ENCODE measurements at places on chromosomes 2 and 18.

DNA sequence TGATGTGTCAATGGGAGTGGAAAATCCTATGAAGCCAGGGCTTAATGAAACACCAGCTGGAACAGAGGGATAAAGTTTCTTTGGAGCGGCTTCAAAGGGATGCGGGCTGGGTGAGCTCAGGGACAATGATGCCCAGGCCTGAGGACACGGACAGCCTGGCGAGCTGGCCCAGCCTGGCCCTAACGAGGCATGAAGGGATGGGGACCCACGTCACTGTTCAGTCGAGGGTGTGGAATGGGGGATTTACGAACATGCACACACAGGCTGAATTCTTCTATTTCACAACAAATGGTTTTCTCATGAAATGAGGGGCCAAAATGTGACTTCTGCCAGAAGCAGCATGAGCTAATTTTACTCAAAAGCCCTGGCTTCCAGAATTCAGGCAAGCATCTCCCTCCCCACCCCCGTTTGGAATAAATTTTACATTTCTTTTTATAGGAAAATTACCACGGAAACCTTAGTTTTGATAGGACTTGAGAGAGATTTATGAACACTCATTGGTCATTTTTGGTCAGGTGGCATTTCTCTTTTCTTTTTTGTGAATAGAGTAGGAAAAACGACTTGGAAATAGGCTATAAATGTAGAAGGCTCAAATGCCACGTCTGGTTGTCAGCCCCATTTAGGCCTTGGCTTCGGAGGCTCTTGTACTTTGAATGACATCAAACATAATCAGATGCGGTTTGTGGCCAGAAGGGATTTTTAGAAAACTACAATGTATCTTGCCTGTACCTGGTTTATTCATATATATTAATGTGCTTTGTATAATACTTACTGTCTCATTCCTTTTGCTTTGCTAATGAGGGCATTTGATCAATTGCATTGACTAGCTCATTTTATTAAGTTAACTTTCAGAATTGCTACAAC lies 893.8 kb upstream of the CELF4 start:
- DNase-seq: no peak

DNA sequence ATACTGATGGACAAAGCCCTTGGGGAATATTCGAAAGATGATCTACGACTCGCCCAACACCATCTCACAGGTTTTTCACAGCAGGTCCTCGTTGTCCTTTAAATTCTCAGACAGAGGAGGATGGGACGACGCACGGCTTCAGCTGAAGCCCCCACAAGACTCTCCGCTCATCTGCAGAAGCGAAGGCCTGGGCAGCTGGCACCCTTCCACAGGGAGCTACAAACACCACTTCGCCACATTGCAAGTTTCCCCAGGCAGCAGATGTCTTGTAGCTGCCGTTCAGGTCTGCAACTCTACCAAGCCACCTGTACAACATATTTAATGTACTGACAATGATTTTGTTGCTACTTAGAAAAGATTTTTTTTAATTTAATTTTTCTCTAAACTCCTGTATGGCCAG lies 642.9 kb downstream of the ZEB2 start:
- no peak for DNase-seq

DNA sequence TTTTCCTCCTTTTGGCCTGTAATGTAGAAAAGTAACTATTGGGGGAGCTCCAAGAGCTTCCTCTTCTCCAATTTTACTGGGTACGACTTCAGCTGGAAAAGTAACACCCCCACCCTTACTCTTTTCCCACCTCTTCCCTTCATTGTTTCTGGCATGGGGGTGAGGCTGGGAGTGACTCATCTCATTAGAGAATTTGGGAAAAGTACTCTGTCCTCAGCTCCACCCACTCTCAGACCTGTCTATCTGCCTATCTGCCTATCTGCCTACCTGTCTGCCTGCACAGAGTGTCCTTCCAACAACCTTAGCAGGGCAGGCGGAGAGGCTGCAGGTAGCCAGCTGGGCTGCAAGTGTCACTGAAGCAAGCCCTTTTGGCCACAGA lies 93.6 kb downstream of the EPHA4 start:
- DNase-seq: no peak

DNA sequence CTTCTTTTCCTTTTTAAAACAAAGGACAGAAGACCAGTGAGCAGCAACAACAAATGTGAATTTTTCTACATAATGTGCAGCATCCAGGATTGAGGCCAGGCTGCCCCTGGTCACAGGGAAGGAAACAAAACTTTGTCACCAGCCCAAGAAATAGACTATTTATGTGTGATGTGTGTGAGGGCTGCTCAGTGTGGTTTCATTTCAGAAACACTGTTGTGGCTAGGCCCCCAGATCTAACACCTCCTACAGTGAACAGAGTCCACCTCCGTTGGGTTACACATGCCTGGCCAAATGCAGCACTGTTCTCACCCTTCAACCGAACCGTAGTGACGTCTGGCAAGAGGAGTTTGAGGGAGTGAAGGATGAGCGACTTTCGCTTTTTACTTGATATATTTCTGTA lies 146.3 kb upstream of the RIOK3 start:
- DNase-seq: no peak

- DNase-seq: no peak
These were observed 767 bp downstream of the TPRKB start for GRCh38 chr2:73736378-73736777.

DNA sequence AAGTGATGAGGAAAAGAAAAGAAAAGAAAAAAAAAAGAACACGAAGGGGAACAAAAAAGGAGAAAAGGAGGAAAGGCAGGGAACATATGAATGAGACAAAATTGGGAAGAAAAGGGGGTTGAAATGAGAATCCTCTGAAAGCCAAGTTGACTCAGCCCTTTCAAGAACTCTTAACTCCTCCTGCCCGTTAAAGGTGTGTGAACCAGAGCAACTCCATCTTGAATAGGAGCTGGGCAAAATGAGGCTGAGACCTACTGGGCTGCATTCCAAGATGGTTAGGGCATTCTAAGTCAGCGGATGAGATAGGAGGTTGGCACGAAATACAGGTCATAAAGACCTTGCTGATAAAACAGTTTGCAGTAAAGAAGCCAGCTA lies 4.0 kb upstream of the POLE4 start:
- DNase-seq: no peak

- peak; percentile 31 for DNase-seq
These were observed 536 bp downstream of the VPS54 start for GRCh38 chr2:64018701-64019082.

- no peak for DNase-seq
These were observed 59.0 kb downstream of the TPGS2 start for GRCh38 chr18:36769611-36770314.
